ENCODE measurements at places on chromosomes 7 and 10.

- no peak for DNase-seq
These were observed 123.5 kb upstream of the SHH start for GRCh38 chr7:155935726-155936125.

DNA sequence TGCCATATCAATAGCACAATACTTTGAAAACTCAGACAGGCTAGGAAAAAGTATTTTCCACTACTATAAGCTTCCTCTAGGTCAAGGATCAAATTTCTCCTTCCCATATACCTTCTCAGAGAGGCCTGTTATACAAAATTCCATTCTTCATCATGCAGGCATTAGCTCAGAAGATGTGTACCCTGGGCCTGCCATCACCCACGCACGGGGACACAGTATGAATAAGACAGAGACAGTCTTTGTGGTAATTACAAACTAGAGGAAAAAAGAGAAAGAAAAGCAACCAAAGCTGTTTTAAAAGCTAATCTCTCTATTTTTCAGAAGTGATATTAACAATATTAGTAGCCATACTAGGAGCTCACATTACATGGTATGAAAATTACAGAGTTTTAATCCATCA, 236.8 kb upstream of the AOAH start:
- DNase-seq: no peak

- no peak for DNase-seq
These were observed 93.8 kb upstream of the MEOX2 start for GRCh38 chr7:15780271-15780670.

- no peak for DNase-seq
These were observed 167.2 kb downstream of the FRMD4A start for GRCh38 chr10:14163377-14164086.

- no peak for DNase-seq
These were observed 65.9 kb downstream of the ABCB5 start for GRCh38 chr7:20681258-20681882.

- DNase-seq: peak; percentile 13
These were observed 55.4 kb upstream of the LMTK2 start for GRCh38 chr7:98051118-98051744.

GRCh38 chr10:96338279-96338925, 20.4 kb downstream of the OPALIN start:
- DNase-seq: no peak

DNA sequence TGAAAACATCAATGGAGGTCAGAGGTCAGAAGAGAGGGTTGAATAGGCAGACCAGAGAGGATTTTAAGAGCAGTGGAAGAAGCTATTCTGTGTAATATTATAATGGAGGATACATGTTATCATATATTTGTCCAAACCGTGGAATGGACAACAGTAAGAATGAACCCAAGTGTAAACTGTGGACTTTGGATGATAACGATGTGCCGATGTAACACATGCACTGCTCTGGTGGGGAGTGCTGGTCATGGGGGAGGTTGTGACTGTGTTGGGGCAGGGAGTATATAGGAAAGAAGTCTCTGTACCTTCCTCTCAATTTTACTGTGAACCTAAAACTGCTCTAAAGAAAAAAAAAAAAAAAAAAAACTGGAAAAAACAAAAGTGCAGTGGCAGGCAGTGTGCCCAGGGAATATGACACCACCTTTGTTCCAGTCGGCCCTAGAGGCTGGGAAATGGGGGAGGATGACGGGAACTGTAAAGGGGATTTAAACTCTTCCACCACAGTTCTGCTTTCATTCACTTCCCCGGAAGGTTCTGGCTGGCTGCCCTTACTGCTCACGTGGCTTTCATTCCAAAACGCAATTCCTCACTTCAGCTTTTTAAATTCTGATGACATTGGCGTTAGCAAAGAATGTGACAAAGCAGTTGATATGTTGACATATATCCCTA, 113.7 kb upstream of the ANKRD1 start:
- no peak for DNase-seq

DNA sequence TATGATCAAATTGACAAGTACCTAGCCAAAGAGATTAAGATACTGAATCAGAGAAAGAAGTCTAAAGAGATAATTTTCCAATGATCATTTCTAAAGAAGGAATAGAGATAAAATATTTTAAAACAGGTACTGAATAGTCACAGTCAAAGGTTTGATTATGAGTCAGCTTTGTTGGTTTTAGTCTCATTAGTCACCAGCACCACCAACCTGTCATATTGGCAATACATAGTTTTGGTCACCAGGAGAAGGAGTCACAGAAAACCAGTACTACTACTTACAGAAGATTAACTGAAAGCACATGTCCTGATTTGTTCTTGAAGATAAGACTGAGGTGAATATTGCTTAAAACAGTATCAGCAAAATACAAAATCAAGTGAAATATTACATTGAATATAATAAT, 34.6 kb downstream of the ZEB1 start:
- no peak for DNase-seq

- no peak for DNase-seq
These were observed 102.1 kb downstream of the RTKN2 start for GRCh38 chr10:62166331-62167131.

DNA sequence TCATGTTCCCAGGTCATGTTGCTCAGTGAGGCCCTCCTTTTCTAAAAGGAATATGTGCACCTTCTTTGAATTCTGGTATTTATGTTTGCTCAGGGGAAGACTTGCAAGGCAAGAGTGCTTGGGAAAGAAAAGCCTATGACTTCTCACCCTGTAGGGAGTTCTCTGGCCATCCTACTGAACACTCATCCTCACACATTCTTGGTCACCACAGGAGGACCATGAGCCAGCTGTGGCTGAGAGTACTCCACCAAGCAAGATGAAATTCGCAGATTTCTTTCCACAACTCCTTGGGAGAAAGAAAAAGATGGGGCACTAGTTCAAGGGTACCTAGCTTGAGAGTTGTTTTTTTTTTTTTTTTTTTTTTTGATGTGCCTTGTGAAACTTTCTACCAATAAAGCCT, 179.6 kb downstream of the FZD1 start:
- no peak for DNase-seq

DNA sequence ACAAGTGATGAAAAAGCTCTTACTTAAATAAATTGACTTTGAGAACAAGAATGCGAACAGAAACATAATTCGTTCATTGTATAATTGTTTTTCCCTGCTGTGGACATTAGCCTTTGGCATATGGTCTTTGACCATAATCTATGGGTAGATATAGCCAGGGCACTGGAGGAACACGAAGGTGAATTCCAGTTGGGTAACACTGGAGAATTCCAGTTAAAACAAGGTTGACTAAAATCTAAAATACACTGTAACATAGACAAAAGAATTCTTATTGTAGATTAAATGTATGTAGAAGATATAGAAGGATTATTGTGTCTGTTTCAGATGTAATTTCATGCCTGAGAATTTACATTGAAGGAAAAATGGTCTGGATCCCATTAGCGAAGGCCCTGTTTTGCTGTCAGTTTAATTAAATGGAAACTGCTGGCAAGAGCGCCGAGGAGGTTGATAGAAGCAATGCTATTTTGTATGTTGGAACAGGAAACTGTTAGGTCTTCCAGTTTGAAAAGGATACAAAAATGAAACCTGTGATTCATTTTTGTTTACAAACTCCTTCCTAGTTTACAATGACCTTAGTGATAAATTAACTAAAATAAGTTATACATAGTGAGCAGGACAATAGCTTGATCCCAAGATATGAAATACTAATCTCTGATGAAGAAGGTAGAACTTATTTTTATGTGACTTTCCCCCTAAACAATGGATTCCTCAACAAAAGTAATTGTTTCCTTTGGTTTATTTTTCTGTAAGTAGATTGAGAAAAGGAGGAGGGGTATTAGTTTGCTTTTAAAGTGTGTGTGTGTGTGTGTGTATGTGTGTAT, 68.9 kb downstream of the ARID5B start:
- DNase-seq: no peak

- no peak for DNase-seq
These were observed 62.4 kb upstream of the DOCK1 start for GRCh38 chr10:126842836-126843235.

- no peak for DNase-seq
These were observed 125.2 kb downstream of the GNAT3 start for GRCh38 chr7:80386686-80387085.
